ENCODE measurements at places on chromosomes 12 and 14.

DNA sequence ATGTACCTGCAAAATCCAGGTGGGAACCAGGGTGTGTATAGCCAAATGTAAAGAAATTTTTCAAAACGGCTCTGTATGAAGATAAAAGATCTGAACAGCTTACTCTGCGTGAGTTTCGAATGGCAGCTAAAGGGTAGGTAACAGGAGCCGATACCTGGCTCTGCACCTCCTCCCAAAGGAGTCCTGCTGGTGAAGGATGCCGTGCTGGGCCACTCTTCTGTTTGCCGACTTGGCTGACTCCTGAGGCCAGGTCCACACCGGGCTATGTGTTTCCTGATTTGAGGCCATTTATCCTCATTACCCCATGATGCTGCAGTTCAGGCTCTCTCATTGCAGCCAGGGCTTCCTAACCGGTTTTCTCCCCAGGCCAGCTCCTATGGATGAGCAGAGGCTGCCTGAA, 244.6 kb downstream of the SLC41A2 start:
- no peak for DNase-seq

DNA sequence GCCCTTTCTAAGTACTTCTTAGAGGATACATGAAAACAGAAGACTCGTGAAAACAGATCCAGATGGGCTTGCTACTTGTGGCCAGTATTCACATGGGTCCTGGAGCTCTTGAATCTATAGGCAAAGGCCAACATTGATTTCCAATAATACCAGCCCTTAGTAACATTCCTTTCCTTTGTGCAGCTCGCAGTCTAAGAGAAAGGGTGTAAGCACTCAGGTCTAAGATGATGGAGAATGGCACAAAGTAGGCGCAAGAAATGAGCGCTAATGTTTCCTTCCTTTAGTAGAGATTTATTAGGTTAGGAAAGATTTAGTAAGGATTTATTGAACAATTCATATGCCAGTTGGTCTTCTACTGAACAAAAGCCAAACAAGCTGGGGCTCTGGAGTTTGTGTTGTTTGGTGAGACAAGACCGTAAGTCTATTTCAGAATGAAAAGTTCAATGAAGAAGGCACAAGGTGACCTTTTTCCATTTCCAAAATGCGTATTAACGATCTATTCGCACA, 525 bp downstream of the RNU6-8 start:
- peak; percentile 69 for DNase-seq

DNA sequence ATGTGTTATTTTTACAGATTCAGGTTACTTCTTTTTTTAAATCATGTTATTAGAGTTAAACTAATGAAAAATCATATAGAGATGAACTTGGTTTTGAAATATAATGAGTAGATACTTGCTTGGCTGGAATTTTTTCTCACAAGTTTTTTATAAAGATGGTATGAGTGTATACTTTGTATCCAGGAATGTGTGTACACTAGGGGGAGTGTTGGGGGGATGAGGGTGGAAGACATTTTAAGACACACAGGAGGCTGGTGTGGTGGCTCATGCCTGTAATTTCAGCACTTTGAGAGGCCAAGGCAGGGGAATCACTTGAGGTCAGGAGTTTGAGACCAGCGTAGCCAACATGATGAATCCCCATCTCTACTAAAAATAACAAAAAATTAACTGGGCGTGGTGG, 23.2 kb downstream of the PPM1A start:
- no peak for DNase-seq

DNA sequence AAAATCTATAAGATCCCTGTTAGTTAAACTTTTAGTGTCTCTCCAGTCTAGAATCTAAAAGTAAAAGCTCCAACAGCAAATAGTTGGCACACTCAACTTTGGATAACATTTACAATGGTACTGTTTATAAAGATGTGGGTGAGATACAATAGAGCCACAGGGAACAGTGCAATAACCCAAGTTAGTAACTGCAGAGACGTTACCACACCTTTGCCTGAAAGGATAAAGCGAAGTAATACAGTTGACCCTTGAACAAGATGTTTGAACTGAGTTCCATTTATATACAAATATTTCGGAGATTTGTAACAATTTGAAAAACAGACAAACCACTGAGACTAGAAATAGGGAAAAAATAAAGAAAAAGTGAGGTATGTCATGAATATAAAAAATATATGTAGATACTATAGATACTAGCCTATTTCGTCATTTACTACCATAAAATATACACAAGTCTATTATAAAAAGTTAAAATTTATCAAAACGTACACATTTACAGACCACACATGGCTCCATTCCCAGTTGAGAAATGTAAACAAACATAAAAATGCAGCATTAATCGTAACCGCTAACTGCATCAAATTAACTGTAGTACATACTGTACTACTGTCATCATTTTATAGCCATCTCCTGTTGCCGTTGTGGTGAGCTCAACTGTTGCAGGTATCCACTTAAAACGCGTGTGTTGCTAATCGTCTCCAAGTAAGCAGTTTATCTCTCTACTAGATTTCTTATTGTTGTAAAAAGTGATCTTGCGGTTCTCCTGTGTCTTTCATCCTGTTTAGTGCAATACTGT, 56.5 kb upstream of the HIF1A start:
- DNase-seq: no peak

DNA sequence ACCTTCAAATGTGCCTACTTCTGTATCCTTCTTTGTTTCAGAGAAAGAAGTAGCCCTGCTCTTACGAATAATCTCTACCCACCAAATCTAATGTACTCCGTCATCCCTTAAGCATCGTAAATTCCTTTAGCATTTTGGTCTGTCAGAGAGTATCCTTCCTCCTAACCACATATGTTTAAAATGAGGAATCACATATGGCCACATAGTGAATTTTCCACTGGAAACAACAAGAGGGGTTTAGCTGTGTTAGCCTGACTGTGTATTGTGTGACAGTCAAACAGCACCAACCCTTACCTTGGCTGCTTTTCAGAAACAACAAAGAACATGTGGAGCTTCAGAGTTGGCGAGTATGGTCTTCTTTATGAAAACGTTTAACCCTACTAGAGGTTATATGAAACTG, 5.5 kb downstream of the LUM start:
- no peak for DNase-seq

- DNase-seq: no peak
Observed at GRCh38 chr12:124604264-124604680, 36.9 kb upstream of the NCOR2 start.

DNA sequence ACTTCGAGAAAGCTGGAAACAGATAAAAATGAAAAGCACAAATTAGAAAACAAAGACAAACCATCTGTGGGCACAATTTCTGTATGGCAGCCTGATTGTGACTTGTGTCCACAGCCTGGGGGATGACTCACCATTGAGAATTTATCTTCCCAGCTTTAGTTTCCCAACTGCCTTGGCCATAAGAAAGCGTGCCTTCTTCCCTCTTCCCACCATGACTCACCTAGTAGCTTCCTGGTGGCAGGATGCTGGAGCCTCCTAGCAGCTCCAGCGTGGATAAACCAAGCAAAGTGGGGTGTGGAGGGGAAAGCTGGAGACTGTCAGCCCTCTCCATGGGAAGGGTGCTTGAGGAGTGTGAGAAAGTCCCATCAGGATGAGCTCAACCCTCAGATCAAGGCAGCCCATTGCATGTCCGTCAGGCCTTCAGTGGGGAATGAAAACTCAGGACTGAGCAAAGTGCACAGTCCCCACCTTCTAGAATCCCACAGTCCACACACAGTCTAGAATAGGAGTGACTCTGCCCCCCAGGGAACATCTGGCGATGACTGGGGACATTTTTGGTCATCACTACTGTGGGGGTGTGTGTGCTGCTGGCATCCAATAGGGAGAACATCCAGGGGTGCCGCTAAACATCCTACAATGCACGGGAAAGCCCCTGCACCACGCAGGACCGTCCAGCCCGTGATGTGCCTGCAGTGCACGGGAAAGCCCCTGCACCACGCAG, 22.4 kb upstream of the SERPINA6 start:
- DNase-seq: no peak

DNA sequence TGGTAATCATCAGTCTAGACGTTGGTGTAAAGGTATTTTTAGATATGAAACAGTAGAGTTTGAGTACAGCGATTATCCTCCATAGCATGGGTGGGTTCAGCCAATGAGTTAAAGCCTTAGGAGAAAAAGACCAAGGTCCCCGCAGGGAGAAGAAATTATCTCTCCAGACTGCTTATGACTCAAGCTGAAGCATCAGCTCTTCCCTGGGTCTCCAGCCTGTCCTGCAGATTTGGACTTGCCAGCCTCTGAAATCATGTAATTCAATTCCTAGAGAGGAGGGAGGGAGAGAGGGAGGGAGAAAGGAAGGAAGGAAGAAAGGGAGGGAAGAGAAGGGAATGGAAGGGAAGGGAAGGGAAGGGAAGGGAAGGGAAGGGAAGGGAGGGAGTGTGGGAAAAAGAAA, 12.0 kb upstream of the DTX1 start:
- no peak for DNase-seq

DNA sequence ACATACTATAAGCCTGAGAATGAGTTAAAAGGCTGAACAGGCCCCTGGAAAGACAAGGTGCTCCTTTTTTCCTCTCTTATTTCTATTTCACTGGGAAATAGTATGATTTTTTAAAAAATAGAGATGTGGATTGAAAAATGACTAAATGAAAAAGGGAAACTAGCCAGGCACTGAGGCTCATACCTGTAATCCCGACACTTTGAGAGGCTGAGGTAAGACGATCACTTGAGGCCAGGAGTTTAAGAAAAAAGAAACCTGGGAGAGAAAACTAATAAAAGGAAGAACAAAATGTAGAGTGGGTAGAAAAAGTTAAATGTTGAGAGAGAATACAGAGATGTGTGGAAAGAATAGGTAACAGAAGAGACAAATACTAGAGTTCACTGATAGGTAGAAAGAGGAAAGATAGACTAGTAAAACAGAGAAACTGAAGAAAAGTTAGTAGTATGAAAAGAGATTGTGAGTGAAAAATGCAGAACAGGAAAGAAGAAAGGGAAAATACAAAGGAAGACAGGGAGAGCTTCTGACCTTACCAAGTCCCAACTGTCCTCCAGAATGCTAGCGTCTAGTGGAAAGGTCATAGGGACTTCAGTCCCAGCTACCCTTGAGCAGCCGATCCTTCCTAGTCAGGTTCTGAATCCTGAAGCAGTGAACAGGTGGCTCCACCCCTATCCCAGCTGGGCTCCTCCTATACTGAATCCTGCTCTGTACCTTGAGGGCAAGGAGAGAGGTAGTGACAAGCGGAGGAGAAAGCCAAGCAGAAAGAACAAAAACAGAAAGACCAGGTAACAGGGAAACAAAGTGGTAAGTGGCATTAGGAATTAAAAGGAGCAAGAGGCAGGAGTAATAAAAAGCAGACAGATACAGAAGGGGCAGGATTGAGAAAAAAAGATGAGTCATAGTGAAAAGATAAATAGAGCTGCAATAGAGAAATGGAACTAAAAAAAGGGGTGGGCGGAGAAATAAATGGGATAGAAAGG, 7.3 kb downstream of the TMEM116 start:
- no peak for DNase-seq

DNA sequence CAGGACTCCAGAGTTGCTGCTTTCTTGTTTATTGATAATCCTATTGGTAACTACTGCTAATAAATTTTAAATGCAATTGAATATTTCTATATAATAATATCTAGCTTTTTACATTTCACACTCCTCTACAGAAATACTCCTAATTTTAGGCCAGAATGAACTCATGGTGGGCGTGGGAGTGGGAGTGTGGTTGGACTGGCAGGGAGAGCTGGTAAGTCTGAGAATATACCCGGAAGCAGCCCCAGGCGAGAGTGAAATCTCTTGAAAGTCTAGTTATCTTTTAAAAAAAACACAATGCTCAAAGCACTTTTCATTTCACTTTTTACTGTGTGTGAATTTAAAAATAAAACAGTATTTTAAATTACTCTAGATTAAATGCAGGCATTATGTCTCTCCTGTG, 4.7 kb downstream of the TMEM263 start:
- DNase-seq: no peak

DNA sequence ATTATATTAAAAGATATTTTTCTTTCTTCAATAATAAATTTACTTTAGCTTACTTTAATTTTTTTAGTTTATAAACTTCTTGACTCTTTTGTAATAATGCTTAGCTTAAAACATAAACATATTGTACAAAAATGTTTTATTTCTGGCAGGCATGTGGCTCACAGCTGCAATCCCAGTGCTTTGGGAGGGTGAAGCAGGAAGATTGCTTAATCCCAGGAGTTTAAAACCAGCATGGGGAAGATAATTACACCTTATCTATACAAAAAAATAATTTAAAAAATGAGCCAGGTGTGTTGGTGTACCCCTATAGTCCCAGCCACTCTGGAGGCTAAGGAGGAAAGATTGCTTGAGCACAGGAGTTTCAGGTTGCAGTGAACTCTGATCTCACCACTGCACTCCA, 120.7 kb downstream of the GPHN start:
- DNase-seq: no peak

GRCh38 chr12:74415633-74416032, 122.0 kb upstream of the ATXN7L3B start:
- no peak for DNase-seq

DNA sequence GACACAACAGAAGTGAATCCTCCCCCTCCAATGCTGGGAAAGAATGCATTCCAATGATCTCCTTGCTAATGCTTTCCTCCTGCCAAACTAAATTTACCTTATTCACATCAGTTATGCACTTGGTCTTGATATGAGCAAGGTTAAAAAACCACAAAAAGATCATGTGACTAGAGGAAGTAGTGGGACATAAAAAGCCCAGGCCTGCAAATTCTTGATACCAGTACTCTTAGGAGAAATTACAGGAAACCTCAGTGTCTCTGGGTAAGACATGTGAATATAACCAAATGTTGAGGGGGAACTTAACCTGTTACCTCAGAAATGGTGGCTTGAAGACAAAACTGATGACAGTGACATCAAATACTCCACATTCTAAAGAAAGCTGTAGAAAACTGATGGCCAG, 427.1 kb downstream of the RPS29 start:
- no peak for DNase-seq

GRCh38 chr12:24551163-24551786, 397.6 kb downstream of the BCAT1 start:
- no peak for DNase-seq

DNA sequence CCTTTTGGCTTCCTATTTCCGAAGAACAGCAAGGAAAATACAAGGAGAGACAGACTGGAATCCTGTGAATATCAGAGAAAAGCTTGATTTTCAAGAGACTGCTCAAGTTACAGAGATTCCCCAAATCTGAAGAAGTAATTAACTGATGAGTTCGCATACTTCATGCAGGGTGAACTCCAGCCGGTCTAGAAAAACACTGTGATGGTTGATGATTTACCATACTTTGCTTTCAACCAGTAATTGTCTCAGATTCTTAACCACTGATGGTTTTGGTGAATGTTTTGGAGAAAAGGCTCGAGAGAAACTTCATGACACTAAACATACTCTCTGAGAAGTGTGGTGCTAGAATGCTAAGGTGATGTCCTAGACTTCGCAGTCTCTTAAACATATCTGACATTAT, 4.4 kb upstream of the PLXNC1 start:
- DNase-seq: no peak

GRCh38 chr12:5428332-5429221, 3.3 kb upstream of the NTF3 start:
- no peak for DNase-seq

DNA sequence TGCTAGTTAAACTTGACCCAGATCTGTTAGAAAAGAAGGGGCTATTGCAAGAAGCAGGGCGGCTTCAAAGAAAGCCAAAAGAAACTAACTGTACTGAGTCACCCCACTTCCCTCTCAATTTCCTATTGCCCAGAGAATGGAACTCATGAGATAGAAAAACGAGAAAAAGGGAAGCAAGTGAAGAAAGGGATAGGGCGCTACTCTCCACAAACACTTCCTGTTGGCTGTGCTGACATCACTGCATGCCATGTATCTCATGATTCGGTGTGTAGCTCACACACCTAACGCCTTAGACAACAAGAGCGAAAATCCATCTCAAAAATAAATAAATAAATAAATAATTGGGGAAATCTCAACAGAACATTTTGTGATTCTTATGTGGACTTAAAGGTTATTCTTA, 13.0 kb upstream of the P2RX4 start:
- no peak for DNase-seq

Data from NCI-H187 (cell line).